ENCODE measurements at places on chromosomes 6 and 20.

GRCh38 chr20:41798930-41799502 lies 180.8 kb upstream of the CHD6 start:
- no peak for DNase-seq

GRCh38 chr6:110951986-110952794 lies 6.3 kb upstream of the GTF3C6 start:
- no peak for DNase-seq

DNA sequence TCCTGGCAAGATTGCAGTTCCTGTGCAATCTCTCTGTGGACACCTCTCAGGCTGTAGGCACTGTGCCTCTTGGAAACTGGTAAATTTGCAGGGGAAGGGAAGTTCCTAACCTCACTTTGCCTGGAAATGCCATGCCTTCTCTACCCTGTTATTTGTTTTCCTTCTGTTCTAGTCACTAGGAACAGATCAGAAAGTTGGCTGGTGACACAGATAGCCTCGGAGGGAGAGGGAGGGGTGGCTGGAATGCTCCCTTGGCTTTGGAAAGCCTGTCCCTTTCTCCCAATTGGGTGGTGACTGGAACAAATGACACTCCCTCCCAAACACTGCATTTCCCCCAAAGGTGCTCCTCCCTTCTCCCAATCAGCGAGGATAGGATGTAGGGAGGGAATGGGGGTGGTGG lies 131.5 kb upstream of the F13A1 start:
- DNase-seq: no peak

DNA sequence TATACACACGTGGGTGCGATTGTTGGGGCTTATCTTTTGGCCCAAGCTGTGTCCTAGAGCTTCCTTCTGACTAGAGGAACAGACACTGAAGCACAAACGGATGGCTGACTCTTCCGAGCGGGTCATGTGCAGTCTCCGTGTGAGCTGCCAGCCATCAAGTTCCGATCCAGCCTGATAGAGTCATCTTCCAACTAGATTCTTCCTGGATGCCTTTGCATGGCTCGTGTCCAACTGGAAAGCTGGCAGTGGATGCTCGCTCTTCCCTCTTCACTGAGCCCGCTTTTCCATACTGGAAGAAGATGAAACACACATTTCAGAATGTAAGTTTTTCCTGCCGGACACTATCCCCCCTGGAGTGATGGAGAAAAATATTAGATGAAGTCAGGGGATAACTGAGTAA lies 148.1 kb downstream of the SCML4 start:
- DNase-seq: no peak

DNA sequence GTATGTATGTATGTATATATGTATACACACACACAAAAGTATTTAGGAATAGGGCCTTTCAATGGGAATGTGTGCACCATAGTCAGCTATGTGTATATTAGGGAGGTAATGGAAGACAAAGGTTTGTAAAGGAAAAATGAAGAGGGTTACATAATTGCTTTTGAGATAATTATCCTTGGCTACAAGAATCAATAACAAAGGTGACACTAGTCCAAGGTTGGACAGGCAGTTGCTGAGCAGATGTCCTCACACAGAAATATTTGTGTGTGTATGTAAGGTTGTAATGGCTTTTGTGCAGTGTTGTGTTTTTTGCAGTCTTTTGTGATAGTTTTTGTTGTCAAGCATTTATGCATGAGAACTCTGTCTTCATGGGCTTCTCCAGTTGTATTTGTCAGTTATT lies 157.9 kb upstream of the MARCKS start:
- no peak for DNase-seq

DNA sequence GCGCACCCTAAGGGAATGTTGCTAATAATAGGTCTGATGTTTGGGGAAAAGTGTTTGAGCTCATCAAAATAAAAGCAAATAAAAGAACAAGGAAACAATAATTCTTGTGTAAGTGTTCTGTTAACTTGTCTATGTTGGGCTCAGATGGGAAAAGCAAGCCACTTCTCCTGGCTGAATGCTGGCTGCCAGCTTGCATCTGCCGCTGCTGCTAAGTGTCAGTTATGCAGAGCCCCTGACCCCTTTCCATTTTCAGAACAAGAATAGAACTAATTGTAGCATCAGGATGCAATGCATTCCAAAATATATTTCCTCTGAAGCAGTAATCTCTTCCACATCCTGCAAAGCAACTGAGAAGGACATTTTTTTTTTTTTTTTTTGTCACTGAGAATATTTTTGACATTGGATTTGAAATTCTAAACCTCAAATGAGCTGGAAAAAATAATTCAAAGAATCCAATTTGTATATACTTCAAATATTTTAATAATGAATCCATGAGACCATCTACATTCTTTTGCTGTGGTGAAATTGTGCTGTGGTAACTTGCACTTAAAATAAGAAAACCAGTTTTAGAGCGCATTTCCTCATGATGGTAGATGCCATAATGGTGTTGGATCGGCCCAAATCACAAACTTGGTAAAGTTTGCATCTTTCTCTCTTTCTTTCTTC lies 43.9 kb upstream of the DEK start:
- DNase-seq: no peak

- no peak for DNase-seq
Measured at GRCh38 chr6:149130508-149130907, 187.0 kb upstream of the TAB2 start.

DNA sequence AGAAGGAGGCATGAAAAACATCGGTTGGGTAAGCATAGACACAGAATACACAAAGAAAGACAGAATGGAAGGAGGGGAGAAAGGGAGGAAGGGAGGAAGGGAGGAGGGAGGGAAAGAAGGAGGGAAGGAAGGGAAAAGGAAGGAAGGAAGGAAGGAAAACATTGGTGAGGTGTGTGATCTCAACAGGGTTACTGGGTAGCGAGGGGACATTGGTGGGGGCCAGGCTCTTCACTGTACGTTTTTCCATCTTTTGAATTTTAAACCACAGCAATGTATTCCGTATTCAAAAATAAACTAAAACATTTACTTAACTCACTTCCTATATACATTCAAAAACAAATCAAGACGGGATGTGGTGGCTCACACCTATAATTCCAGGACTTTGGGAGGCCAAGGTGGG lies 20.7 kb upstream of the BPIFA2 start:
- DNase-seq: no peak

DNA sequence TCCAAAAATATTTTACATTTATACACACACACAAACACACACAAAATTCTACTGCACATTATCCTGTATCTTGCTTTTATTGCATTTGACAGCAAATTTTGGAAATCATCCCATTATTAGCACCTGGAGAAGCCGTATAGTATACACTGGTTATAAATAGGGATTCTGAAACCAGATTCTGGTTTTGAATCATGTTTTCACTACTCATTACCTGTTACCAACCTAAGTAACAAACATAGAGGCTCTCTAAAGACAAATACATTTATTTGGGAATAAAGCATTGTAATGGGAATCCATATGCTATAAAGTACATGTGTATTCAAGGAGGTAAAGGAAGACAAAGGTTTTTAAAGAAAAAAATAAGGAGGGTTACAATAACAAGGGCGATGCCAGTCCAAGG lies 106.8 kb downstream of the OR2B2 start:
- DNase-seq: no peak

DNA sequence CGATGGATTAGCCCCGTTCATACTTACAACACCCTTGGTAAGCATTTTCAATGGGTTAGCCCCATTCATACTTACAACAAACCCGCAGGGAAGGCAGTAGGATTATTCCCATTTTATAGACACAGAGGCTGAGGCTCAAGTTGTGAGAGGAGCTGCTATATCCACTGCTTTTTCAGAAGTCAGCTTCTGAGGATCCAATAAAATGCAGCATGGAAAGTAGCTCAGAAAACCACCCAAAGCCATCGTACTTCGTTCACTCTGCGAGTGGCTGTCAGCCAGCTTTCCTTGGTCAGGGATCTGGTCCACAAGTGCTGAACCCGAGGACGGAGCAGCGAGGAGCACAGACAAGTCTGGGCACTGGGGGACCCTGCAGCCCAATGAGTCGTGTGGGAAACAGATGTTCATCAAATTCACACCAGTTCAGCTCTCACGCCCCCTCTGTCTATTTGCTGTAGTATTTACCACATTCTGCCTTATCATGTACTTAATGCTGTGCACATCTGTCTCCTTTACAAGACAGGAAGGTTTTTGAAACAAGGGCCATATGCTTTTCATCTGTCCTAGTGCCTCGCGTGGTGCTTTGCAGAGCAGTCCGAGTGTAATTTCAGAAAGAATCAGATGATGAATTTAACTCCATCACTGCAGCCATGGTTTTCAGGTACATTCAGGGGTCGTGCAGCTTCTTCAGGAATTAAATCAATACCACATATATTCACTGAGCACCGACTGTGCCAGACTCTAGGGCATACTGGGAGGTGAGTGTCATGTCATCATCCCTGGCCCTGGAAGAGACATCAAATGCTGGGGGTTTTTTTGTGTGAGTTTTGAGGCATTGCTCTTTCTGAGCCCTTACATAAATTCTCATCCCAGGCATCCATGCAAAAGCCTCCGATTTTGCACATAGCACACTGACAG lies 256.9 kb downstream of the CDH26 start:
- DNase-seq: no peak

DNA sequence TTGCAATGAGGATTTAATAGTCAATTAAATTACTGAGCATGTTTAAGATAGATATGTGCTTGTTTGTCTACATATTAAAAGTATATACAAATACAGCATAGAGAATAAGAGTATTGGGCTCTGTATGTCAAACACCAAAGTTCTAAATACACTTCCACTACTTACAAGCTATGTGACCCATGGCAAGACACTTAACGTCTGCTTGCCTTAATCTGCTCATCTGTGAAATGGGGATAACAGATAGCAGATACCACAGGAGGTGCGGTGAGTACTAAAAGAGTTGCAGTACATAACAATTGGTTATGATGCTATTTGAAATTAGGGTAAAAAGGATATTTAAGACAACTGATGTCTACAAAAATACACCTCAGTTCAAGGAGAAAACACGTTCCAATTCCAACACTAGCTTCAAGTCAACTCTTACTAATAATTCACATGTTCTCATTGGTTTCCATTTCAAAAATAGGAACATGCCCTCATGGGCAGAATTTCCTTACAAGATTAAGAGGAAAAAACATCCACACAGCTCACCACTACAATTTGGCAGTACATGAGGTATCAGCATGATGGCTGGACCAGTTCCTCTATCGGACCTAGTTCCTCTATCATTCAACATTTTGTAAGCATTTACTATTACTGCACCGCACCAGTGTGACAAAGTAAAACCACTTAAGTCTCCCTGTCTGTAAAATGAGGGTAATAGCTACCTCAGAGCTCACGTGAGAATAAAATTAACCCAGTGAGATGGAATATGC lies 101.1 kb downstream of the SMLR1 start:
- DNase-seq: no peak

DNA sequence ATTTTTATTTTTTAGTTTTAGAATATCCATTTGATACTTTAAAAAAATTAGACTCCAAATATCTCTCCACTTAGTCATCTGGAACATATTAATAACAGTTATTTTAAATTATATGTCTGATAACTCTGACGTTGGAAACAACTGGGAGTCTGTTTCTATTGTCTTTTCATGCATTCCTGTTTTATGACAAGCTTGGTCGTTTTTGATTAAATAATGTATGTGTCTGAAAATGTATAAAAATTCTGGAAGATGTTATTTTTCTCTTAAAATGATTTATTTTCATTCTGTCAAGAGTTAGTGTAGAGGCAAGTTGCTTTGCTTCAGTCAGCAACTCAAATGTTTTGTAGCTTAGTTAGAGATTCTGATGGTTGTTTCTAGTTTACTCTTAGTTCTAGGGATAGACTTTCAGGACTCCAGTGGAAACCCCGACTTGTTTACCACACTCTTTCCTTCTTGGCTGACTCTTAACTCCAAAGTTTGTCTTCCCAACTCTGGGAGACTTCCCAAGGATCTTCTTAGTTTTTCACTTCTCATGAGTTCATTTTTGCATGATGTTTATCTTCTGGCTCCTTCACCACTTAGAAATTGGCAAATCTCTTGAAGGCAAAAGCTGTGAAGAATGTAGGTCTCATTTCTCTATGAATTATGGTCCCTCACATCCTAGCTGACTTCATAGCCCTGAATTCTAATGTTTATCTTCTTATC lies 190.9 kb downstream of the LAMA2 start:
- no peak for DNase-seq

GRCh38 chr20:61912665-61913422 lies 152.8 kb downstream of the TAF4 start:
- no peak for DNase-seq

GRCh38 chr6:40930555-40930954 lies 108.5 kb downstream of the UNC5CL start:
- DNase-seq: peak; percentile 67

GRCh38 chr20:11845340-11845739 lies 72.4 kb upstream of the BTBD3 start:
- no peak for DNase-seq

GRCh38 chr6:127100510-127101140 lies 17.8 kb upstream of the RSPO3 start:
- no peak for DNase-seq

GRCh38 chr6:74752303-74752702 lies 453.6 kb downstream of the COL12A1 start:
- no peak for DNase-seq

GRCh38 chr20:3590164-3590563 lies 73.0 kb downstream of the GFRA4 start:
- DNase-seq: no peak

DNA sequence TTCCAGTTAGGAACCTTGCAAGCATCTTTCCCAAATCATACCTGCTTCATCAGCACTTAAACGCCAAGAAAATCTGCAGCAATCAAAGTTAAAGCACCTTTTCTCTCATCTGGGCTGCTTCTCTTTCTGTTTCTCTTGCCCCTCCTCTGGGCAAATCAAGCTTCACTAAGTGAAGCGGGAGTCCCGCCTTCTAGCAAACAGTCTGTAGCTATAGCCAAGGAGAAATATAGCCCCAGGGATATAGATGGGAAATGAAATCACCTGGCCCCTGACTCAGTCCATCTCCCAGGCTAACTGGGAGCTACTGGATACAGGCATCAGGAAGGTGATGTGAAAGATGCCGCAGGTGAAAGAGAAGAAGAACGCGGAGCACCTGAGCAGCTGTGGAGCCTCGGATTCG lies 481.9 kb downstream of the C6orf118 start:
- DNase-seq: no peak

GRCh38 chr6:35634316-35634715 lies 54.4 kb downstream of the FKBP5 start:
- no peak for DNase-seq
